ENCODE measurements at places on chromosomes 2 and 18.

- DNase-seq = no peak
These were observed 1167.7 kb upstream of the ZEB2 start for GRCh38 chr2:145687442-145688134.

GRCh38 chr2:233084488-233084887 lies 24.3 kb downstream of the INPP5D start:
- no peak for DNase-seq

GRCh38 chr2:239496700-239497099 lies 95.9 kb upstream of the HDAC4 start:
- no peak for DNase-seq

GRCh38 chr2:182372661-182373060 lies 54.2 kb downstream of the PDE1A start:
- DNase-seq = no peak

DNA sequence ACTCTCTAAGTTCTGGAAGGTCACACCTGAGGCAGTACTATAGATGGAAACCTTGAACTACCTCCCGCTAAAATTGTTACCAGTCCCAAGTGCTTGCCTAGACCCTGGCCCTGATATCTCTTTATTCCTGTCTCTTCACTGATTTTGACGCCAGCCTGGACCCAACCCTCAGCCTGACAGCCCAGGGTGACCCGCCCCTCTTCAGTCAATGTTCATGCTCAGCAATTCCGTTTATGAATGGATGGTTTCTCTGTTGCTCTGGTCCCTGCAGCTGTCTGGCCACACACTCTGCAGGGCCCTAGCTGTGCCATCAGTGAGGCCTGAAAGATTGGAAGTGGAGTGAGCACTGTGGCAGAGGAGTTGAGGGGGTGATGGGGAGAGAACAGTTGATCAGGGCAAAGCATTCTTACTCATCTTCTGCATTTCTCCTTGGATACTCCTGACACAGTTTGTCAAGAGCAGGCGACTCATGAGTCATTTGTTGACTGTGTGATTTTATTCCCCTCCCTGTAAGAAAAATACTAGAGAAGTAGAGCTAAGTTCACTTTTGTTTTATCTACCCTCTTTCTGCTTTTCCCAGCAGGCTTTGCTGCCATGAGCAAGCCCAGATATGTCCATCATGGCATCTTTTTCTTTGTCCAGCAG lies 46.0 kb downstream of the NPAS2 start:
- DNase-seq = no peak

GRCh38 chr18:42274488-42275137 lies 319.6 kb downstream of the PIK3C3 start:
- no peak for DNase-seq

GRCh38 chr2:182862091-182862490 lies 4.3 kb downstream of the FRZB start:
- DNase-seq = no peak

DNA sequence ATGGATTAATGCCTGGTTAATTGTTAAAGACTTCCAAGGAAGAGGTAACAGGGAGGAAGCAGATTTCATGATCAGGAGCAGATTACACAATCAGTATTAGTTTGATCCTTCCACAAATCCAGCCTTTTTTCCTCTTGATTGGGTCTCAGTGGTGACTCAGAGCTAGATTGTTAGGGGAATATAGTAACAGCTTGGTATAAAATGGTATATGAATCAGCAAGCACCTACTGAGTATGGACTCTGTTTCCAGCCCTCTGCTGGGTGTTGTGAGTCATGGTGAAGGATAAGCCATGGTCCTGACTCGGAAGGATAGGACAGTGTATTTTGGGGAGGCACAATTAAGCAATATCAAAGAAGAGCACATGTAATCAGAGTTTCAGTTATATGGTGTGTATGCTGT lies 272.4 kb upstream of the DPP10 start:
- no peak for DNase-seq

DNA sequence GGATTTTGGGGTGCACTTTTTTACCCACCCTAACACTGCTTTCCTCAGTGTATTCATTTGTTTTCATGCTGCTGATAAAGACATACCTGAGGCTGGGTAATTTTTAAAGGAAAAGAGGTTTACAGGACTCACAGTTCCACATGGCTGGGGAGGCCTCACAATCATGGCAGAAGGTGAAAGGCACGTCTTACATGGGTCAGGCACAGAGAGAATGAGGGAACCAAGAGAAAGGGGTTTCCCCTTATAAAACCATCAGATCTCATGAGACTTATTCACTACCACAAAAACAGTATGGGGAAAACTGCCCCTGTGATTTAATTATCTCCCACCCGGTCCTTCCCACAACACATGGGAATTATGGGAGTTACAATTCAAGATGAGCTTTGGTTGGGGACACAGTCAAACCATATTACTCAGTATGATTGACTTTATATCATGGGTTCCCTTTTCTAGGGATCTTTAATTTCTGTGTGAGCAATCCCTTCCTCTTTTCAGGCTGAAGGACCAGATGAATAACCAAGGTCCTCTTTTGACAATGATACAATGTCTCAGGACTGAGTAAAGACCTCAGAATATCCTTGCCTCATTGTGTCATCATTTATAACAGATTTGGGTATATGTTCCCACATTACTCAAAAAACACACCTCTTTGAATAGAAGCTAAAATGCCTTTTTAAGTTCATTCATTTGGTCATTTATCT lies 100.1 kb upstream of the TRIB2 start:
- DNase-seq = no peak

DNA sequence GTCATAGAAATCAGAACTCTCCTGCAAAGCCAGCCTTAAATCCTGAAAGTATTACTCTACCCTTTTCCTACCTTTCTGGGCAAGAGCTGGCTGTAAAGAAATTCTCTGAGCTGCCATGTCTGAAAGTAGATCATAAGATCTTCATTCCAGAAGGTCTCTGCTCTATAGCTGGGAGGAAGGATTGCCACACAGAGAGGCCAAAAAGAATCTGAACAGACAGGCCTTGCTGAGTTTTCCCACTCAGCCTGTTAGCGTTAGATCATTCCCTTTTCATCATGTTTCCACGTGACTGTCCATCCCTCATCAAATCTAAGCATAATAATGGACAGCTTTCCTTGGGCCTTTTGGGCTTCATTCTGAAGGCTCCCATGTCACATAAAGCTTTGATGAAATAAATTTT lies 43.2 kb upstream of the FHL2 start:
- DNase-seq = no peak

- DNase-seq = no peak
These were observed 158.7 kb downstream of the PXDN start for GRCh38 chr2:1585635-1586034.

DNA sequence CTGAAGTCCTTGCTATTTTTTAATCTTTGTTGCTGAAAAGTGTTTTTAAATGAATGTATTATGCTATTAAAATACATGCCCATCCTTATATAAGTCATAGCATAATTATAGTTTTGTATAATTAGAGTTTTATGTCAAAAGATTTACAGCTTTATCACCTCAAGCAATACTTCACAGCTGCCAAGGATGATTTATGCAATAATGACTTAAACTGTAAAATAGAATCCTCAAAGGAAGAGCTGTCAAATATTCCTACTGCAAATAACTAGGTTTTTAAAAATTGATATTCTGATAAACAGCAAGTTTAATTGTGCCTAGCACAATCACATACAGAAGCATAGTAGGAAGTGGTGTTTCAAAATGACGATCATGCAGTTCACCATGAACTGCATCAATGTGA lies 5.2 kb downstream of the KCNH7 start:
- DNase-seq = no peak

DNA sequence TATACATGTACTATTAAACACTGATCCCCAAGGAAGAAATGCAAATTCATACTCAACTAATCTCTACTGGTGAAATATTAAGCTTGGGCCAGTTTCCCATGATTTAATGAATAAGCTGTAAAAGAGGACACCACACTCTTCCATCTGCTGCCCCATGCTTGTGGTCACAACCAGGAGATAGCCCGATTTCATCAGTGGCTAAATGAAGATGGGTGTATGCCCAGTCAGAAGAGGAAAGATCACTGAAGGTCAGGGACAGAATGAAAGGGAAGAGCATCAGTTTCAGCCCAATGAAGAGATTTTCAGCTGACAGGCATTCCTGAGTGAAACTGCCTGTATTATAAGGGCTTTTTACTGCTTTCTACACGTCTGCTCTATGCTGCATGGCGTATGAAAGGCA lies 103.5 kb downstream of the KCNS3 start:
- DNase-seq = no peak

DNA sequence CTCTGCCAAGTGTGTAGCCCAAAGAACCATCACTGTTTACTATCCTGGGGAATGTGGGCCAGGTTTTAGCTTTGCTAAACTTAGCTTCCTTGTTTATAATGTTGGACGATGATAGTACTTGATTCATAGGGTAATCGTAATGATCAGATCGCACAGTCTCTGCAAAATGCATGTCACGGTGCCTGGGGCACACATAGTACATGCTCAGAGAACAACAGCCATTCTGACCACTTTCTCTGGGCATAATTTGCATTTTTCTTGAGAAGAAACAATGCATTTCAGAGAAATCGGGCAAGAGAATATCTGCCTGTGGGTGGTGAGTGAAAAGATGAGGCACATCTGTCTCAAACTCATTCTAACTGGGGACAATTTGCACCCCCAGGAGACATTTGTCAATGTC lies 16.3 kb downstream of the ACKR3 start:
- no peak for DNase-seq

All from ecto neural progenitor cell (in vitro differentiated cells).